Anterior cingulate cortex (tissue), 58 donors: ENCODE measurements at places on chromosomes 4 and X.

- DNase-seq: no peak
These were observed 24.1 kb upstream of the PBDC1 start for GRCh38 chrX:76148753-76149152.

GRCh38 chr4:184755278-184755677 lies 21.4 kb upstream of the CENPU start:
- no peak for DNase-seq

- peak; percentile 2 for DNase-seq
These were observed 277.3 kb upstream of the HAND2 start for GRCh38 chr4:173807347-173807746.

DNA sequence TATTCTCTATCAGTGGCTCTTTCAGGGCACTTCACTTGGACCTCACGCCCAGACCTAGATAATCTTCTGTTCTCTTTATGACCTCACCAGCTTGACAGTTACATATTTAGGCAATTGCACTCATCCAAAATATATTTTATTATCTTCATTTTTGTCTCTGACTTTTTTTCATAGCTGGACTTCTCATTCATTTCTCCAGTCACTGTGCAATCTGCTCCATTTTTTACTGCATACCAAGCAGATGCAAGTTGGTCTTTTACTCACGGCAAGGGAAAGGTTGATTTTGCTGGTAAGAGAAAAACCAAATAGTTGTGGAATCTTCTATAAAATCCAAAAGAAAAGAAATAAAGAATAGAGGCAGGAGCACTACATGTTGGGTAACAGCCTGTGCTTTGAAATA lies 31.7 kb downstream of the MAD2L1 start:
- no peak for DNase-seq

DNA sequence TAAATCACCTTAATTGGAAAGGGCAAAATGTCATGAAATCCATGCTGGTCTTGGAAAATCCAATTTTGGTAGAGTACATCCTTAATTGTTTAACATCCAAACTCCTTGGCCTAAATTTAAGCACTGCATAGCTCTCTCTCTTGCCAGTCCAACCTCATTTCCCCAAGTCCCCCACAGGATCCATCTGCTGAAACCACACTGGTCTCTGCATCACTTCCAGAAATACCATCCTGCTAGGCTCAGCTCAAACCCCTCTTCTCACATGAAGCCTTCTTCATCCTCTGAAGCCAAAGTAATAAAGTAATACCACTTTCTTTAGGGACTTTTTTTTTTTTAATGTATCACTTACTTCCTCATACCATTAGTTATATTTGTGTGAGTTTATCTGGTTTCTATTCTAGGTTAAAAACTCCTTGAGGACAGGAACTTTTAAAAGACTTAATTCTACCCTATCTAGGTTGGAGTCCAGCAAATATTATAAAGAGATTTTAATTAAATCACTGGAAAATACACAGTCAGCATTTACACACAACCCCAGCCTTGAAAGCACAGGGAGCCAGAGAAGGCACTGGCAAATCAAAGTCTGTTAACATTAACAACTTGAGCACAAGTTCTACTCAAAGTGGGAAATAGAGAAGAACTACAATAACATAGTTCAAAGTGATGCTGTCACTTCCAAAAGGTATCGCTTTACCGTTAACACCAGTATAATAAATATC lies 16.7 kb upstream of the KLF3 start:
- no peak for DNase-seq

DNA sequence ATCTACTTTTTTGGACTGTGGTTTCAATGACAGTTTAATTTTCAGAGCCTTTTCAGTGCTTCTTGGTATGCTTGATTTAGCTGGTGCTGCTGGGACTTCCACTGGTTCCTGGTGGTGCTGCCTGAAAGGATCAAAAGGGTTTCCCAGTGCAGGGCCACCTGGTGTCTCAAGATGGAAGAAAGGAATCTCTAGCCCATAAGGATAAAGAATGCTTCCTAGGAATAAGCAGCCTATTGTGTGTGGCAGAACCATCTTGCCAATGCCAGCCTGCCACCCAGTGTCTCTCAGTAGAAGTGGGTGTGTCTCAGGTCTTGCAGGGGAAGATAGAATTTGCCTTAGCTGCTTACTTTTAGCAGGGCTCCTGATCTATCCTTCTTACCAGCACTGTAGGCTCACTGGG lies 15.0 kb upstream of the RAI2 start:
- no peak for DNase-seq

DNA sequence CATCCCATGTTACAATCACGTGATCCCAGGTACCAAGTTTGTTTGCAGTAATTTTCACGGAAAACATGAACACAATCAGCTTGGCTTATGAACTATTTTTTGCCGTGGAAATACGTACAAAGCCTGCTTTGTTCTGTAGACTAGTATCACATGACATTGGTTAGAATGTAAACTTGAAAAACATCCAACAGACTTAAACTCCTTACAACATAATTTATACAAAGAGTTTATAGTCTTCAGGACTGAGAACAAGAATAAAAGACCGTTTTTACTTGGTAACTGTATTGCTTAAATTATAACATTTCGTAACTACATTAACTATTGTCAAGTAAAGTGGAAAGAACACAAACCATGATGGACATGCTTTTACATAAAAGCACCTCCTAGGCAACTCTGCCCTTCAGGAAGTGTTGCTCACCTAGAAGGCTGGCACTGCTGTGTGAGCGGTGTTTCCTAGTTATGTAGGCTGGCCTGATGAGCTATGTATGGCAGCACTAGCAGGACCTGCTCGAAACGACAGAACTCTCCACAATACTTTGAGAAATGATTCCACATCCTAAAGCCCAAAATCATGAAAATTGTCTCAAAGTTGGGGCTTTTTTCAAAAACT lies 41.8 kb upstream of the WDR1 start:
- no peak for DNase-seq

DNA sequence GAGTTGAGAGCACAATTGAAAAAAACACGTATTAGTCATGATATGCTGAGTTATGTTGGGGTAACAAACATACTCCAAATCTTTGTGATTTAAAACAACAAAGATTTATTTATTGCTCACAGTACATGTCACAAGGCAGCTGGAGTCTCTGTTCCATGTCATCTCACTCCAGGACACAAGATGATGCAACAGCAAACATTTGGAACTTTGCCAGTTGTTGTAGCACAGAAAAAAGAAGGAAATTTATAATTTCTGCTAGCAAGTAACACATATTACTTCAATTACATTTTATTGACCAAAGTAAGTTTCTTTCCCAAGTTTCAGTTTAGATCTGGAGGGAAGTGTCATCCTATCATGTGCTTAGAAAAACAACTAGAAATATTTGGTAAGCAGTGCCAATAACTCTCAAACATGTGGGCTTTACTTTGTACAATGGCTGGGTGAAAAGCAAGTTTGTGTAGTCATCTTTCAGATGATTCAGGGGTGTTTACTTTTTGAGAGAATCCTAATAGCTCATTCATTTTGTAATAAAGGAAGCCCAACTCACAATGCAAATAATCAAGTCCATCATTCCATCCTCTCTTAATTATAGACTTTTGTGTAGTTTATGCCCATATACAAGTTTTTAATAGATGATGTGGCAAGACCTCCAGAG lies 452.3 kb downstream of the ZIC3 start:
- no peak for DNase-seq

DNA sequence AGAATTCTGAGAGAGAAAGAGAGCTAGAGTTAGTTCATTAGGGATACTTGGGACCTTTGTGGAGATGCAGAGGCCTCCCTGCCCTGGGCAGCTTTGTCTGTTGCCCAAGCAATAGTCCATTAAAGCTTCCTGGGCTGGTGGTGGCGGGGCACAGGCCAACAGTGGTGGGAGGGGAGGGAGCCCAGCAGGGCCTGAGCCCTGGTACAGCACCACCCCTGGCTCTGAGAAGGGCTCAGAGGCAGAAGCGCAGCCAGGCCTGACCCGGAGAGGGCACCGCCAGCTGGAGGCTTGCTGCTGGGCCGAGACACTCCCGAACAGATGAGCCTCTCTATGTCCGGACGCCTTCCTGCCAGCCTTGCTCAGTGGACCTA lies 65.3 kb downstream of the EFNB1 start:
- DNase-seq: peak; percentile 5

GRCh38 chrX:139680356-139680755 lies 27.6 kb downstream of the MCF2 start:
- no peak for DNase-seq

GRCh38 chrX:30938295-30938694 lies 49.2 kb upstream of the TAB3 start:
- DNase-seq: no peak

DNA sequence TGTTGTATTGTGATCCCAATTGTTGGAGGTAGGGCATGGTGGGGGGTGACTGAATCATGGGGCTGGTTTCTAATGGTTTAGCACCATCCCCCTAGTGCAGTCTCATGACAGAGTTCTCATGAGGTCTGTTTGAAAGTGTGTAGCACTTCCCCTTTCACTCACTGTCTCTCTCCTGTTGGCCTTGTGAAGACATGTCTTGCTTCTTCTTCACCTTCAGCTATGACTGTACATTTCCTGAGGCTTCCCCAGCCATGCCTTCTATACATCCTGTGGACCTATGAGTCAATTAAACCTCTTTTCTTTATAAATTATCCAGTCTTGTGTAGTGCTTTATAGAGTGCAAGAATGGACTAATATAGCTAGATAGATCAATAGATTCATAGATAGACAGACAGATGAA lies 230.0 kb downstream of the MAGEE1 start:
- DNase-seq: no peak

GRCh38 chr4:169675825-169676224 lies 55.4 kb downstream of the CLCN3 start:
- DNase-seq: no peak

- DNase-seq: no peak
These were observed 86.7 kb downstream of the AKAP4 start for GRCh38 chrX:50114113-50114512.

DNA sequence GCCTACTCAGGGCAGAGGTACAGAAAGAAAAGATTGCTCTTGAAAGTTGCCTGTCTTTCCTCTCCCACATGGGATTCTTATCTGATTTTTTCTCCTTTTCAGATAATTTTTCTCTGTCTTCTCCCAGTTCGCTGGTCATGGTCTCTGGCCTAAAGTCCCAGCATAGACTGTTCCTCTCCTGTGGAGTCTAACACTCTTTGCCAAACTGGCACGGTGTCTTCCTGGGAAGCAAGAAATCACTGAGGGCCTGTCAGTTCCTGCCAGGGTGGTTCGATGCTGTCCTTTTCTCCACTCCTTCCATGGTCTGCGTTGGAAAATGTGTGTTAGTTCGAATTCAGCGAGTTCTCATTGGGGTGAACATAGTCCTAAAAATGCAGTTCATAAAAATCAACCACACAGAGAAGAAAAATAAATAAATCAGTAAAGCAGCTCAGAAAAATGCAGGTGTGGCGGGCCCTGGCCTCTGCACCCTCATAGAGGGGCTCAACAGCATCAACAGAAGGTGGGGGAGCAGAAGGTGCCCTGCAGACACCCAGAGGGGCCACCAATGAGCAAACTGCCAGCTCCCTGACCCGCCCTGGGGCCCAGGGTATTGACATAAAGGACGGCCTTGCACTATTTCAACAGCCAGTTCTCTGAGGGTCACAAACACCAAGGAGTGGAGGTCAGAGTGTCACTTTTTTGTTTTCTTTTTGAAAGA lies 2.1 kb downstream of the RGN start:
- no peak for DNase-seq

GRCh38 chrX:72208126-72208800 lies 26.7 kb downstream of the PIN4 start:
- DNase-seq: no peak

DNA sequence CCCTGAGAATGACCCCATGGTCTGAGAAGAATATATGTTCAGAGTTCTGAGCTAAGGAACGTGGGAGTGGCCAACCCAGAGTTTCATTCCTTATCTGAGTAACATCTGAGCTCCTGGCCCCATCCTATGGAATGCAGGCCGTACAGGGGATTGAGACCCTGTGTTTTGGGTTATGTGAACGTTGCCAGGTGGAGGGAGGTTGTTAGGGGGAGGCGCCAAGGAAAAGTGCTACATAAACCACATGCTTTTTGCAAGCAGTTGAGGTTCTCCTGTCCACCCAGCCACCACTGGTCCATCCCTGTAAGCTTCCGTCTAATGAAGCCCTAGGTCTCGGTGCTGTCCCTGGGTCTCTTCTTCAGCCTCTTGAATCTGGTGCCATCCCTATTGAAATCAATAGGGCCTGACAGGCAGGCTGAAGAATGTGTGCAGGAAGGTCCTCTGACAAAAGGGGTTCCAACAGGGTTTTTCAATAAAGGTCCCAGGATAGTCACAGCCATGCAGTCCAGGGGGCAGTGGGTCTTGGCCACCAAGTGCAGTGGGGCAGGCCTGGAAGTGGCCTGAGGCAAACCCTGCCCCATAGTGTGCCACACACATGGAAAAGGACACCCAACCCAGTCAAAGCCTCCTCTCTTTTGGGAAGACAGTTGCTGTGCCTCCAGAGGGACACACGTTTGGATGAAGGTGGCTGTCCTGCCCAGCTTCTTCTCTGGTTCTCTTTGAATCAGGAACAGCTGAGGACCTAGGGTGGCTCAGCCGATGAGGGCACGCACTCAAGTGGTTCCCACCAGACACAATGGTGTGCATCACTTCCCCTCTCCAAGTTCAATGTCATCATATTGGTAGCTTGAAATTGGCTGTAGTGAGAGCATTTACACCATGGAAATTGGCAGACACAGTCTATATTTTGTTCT lies 53.5 kb downstream of the HTRA3 start:
- no peak for DNase-seq

DNA sequence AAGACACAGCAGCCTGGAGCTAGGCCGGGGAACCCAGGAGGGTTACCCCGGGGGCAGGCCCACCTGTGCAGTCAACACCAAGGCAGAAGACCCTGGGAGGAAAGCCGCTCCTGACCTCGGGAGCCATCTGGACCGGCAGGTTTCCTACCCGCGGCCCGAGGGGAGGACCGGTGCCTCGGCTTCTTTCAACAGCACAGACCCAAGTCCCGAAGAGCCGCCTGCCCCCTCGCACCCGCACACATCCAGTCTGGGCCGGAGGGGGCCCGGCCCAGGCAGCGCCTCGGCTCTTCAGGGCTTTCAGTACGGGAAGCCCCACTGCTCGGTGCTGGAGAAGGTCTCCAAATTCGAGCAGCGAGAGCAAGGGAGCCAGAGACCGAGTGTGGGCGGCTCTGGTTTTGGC lies 157.8 kb downstream of the SOWAHB start:
- no peak for DNase-seq

GRCh38 chr4:168269896-168270295 lies 48.7 kb downstream of the DDX60 start:
- DNase-seq: no peak

DNA sequence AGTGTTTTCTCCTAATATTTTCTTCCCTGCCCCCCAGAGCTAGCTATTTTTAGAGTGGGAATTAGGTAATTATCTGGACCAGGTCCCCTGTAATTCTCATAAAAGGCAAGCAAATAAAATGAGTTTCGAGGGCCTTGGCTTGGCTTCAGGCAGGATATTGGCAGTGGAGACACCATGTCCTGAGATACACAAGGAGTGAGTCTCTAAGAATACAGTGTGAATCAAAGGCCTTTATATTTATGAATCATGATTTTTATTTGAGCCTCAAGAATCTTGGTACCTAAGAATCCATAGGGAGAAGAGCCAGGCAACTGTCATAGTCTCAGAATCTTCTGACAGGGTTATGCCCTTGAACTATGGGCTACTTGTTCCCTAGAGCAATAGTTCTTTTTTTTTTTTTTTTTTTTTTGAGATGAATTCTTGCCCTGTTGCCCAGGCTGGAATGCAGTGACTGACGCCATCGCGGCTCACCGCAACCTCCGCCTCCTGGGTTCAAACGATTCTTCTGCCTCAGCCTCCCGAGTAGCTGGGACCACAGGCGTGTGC lies 205.4 kb downstream of the LDB2 start:
- DNase-seq: no peak
